Kidney (tissue), 22 donors: ENCODE measurements at places on chromosomes 2 and 18.

DNA sequence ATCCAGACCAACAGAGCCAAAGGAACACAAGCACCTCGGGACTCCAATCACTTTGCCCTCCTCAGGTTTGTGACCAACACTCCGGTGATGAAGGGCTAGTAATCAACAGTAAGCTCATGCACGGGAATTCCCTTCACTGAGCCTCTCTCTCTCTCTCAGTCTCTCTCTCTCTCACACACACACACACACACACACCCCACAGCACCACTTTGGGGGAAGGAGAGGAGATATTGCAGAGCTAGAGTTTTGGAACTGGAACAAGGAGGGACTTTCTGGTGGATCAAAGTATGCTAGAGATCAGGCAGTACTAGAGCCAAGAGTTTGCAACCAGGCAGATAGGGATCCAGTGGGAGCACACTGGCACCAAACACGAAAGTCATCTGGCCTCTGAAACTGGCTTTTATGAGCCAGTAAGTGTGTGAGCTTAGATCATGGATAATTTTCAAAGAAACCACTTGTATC, 98.7 kb downstream of the ANKRD44 start:
- DNase-seq: no peak

GRCh38 chr2:221485503-221485870, 86.6 kb downstream of the EPHA4 start:
- DNase-seq: no peak

DNA sequence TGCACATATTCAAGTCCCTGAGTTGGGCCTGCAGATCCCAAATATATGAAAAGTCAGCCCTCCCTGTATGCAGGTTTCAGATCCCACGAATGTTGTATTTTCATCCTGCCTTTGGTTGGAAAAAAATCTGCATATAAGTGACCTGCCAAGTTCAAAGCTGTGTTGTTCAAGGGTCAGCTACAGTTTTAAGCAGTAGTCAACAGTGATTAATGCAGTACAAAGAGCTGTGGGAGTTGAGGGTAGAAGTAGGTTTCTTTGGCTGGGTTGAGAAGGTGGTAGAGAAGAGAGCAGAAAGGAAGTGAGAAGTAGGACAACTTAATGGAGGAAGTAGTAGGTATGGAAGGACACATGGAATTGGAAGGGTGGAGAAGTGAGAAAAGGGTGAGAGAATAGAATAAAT, 127.9 kb downstream of the ANKRD44 start:
- DNase-seq: no peak

- no peak for DNase-seq
These were observed 3.7 kb upstream of the MTCL1 start for GRCh38 chr18:8701546-8702118.

DNA sequence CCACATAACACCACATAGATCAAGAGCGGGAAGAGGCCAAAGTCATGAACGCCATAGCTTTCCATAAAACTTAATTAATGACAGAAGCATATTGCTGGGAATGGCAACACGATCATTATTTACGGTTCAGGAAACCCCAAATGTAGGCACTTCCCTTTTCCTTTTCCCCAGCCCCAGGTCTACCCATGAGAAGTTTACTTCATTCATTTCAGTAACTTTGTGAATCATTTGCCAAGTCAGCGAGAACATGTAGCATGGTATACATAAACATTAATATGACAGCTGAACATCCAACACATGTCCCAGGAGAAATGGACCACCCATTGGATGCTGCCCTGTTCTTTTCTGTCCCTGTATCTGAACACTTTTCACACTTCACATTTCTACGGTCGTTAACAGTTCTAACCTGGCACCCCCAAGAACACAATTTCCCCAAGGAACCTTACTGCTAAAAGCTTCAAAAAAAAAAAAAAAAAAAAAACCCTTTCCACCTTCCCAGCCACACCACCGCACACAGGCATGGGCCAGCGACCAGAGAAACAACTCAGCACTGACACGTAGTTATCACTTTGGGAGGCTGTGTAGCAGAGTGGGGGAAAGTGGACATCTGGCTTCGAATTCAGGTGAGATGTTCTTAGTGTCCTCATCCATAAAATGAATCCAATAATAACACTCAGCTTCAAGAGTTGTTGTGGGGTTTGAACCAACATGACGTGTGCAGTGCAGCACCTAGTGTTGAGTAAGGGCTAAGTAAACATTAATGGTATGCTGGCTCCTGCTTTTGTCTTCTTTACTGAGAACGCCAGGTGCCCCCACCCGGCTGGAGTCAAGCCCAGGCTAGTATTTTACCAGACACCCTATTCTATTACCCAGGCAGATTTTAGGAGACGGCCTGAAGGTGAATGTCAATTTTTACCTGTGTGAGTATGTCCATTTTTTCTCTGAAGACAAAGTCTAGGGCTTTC, 371.5 kb downstream of the LNPK start:
- no peak for DNase-seq

DNA sequence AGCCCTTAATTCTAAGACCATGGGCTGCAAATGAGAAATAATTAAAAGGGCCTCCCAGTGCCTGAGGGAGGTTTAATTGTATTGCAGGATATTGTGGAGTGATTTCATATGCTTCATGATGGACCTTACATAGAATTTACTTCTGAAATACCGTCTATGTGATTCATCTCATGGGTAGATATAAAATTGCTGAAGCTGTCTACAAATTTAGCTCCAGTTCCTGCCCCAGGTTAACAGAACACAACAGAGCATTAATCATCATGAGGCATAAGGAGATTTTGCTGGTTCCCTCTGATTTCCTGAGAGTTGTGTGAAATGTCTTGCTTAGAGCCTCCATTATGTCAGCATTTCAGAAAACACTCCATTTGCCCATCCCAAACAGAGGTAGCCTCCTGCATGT, 770 bp downstream of the UPP2 start:
- DNase-seq: no peak

DNA sequence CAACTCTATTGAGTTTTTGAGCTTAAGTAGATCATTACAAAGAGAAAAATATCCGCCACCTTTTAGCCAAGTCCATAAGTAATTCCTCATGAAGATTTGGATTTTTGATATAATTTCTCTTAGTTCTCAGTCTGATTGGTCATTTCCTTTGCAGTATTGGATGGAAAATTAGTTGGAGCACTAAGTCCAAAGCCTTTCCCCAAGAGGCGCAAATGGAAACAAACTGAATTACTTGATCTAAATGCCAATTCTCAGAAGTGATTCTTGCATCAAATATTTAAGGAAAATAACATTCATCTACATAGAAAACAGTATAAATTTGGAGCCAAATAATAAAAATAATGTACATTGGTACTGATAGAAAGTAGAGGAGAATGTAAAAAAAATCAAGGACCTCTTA, 115.6 kb downstream of the CACNB4 start:
- DNase-seq: no peak

DNA sequence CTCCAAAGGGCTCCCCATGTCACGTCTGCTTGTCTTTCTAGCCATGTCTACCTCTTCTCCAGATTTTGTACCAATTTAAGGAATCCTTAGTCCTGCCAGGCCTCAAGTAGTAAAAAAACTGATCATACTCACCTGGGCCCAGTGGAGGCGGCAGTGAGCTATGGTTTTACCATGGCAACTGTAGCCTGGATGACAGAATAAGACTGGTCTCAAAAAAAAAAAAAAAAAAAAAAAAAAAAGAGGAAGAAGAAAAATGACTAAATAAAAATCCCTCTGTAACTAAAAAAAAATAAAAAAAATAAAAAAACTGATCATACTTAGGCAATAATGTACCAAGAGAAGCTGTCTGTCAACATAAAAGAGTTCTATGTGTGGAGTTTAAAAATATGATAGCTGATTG, 221.6 kb downstream of the NR4A2 start:
- DNase-seq: peak; percentile 14

GRCh38 chr2:237552908-237553307, 13.5 kb upstream of the PRLH start:
- no peak for DNase-seq

GRCh38 chr18:62453864-62454263, 69.0 kb upstream of the ZCCHC2 start:
- no peak for DNase-seq

GRCh38 chr2:174344716-174345461, 10.1 kb downstream of the SP9 start:
- peak; percentile 18 for DNase-seq

DNA sequence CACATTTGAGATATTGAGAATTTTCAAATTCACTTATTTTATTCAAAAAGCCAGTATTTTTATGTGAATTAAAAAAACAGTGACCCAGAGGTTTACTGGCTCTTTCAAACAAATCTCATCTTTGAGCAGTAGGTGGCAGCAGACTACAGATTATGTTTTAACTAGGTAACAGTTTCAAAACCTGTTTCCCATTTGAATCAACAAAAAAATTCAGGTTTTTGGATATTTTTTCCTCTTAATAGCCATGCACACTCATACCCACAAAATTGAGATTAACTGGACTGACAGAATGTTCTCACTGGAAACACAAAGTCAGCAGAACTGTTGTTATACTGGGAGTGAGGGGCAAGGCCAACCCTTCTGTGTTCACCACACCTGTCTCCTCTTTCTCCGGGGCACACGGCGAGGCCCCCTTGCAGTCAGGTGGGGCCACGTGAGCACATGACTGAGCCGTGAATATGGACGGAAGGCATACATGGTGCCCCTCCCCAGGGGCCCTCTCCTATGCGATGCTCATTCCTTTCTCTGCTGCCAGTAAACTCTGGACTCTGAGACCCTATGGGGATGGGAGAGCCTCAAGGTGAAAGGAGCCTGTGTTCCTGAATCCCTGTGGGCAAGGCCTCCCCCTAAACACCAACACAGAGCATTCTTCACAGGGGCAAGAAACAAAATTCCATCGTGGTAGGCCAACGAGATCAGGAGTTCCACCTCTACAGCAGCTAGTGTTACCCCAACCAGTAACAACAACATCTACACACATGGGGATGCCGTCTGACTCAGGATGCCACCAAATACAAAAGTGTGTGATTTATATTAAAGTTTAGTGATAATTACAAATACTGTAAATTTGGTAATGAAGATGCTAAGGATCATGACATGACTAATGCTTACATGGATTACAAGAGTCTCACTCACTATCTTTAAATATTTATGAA, 80.4 kb downstream of the LPIN2 start:
- DNase-seq: peak; percentile 88

DNA sequence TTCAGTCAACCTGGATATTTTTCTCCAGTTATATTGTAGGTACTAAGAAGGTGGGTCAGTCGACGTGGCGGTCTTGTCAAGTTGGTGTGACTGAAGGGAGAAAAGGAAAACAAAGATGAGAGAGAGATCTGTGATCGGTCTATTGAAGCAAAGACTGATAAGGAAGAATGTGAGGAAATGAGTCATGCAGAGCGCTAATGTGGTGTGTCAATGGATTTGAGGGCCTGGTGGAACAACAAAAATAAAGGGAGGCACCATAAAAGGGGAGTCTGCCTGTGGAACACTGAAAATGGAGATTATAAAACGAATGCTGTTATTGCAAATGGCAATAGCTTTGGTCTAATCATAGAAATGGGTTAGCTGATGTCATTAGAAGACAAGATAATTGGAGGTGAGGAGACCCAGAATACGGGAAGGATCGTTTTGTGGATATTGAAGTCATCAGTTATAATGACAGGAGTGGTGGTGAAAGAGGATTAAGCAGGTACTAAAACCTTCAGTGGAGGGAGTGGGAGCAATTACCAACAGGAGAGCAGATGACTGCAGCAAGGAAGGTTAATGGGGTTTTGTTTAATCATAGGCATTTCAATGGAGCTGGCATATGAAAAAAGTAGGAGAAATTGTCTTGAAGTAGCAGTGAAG, 599.1 kb upstream of the FSHR start:
- no peak for DNase-seq

DNA sequence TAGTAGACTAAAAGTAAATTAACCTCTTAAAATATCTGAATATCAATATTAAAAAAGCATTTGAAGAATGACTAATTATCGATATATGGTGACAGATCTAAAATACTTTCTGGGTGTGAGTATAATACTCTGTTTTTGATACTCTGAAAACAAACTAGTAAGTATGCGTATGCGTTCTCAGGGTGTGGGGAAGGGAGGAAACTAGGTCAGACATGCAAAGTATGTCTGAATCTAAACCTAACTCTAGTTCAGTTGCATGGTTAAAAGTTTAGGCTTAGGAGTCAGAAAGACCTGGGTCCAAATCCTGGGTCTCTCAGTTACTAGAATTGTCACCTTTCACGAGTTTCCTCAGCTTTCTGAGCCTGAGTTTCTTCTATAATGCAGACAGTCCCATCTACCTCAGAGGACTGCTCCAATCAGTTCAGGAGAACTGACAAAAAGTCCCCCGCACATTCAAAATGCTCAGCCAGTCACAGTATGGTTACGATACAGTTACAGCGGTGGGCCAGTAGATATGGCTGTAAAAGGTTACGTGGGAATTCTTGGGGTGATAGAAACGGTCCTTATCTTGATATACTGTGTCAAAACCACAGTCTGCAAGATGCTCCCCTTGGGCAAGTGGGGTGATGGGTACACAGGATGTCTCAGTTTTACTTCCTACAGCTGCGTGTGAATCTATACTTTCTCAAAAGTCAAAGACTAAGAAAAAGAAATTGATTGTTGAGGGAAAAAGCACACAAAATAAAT, 29.2 kb downstream of the UNC50 start:
- no peak for DNase-seq

DNA sequence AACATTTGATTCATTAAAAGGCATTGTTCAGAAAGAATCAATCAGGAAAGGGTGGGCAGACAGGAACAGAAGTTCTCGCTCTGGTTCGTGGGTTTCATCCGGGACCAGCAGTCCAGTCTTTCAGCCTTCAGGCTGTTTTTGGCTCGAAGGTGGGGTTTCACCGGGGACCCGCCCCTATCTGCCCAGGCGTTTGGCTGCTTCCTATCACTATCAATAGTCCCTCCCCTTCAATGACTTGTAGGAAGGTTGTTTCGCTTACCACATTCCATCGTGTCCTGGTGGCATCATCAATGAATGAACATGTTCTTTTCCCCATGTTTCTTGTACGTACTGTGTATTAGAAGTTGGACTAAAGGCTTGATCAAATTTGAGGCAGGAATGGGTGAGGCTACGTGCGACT, 130.3 kb downstream of the NEDD4L start:
- DNase-seq: no peak

- DNase-seq: no peak
These were observed 182.7 kb upstream of the LHCGR start for GRCh38 chr2:48938231-48938630.

DNA sequence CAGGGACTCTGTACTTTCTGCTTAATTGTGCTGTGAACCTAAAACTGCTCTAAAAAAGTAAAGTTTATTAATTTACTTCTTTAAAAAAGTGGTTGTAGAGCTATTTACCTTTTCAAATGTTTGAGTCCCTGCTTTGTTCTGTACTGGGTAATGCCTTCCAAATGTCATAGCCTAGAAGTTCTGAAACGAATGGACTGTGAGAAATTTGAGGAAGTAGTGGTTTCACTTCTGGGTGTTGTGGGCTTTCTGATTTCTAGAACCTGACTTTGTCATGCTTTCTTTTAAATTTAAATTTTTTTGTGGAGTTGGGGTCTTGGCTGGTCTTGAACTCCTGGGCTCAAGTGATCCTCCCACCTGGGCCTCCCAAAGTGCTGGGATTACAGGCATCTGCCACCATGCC, 44.6 kb downstream of the SMAD4 start:
- no peak for DNase-seq

GRCh38 chr2:168700615-168701245, 101.7 kb upstream of the NOSTRIN start:
- no peak for DNase-seq

- DNase-seq: no peak
These were observed 114.8 kb upstream of the PKDCC start for GRCh38 chr2:41933046-41933420.
